CD4-positive, alpha-beta T cell treated with Interleukin-6 for 4 hours (primary cell): ENCODE measurements at places on chromosomes 3 and 15.

DNA sequence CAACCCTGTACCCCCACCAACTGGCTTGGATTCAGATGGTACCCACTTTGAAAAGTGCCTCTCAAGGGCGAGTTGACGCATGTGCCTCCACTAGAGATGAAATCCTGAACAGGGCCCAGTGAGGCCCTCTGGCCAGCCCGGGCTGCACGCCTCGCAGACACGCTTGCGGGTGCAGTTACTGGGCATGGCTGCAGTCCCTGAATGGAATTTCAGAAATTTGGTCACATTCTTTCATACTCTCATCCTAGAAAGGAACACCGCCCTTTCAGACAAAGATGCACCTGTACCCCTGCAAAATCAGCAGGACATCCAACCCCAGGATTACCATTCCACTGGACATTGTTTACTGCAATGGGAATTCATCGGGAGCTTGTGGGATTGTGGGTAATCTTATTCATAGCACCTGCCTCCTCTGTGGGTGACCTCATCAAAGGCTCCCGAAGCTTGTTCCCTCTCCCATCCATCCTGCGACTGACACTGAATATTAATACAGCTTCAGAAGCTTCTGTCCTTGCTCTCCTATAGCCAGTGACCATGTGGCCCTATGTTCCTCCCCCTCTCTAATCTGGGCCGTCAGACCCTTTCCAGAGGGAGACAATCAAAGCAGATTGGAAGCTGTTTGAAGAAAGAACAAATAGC is 42.5 kb upstream of the TPM1 start:
- no peak for DNase-seq

- DNase-seq = no peak
Measured at GRCh38 chr3:149599236-149599635, 58.6 kb downstream of the WWTR1 start.

DNA sequence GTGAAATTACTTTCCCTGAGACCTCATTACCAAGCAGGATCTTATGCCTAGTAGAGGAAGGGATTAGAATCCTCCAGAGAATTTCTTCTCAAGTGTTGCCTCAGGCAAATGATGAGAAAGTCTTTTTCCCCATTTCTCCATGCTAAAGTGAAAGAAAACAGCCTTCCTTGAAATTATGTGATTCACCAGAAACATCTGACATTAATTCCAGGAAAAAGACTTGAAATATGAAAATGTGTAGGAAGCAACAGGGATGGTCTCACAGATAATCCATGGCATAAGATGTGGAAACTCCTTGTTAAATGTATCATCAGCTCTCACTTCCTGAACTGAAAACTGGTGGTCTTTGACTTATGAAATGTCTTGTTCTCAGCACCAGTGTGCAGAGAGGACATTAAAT is 17.9 kb upstream of the ABI3BP start:
- DNase-seq = no peak

- DNase-seq = peak; percentile 88
Measured at GRCh38 chr15:74787251-74788041, 5.6 kb downstream of the CSK start.

DNA sequence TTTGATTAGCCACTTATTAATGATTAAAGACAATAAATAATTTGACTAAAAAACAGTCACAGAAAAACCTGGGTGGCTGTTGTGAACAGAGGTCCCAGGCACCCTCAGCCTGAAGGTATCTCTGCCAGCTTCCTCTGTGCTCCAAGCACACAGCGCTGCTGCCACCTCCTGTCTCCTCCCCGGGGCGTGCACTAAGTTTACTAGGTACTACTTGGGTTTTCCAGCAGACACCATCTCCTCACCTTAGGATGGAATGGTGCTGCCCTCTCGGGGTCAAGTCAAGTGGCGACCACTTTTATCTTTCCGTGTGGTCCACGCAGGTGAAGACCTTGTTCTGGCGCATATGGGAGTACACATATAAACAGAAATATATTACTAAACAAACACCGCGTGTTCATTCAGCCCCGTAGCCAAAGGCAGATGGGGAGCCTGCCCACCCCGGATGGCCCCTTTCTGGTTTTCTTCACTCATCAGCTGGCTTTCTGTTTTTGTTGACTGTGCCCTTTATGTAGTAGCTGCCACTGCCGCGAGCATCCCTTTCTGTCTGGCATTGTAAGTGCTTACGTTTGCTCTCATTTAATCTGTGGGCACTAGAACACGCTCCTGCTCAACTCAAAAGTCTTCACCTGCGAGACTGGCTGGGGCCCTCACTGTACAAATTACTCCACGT is 128.0 kb downstream of the LRIG1 start:
- DNase-seq = peak; percentile 58

DNA sequence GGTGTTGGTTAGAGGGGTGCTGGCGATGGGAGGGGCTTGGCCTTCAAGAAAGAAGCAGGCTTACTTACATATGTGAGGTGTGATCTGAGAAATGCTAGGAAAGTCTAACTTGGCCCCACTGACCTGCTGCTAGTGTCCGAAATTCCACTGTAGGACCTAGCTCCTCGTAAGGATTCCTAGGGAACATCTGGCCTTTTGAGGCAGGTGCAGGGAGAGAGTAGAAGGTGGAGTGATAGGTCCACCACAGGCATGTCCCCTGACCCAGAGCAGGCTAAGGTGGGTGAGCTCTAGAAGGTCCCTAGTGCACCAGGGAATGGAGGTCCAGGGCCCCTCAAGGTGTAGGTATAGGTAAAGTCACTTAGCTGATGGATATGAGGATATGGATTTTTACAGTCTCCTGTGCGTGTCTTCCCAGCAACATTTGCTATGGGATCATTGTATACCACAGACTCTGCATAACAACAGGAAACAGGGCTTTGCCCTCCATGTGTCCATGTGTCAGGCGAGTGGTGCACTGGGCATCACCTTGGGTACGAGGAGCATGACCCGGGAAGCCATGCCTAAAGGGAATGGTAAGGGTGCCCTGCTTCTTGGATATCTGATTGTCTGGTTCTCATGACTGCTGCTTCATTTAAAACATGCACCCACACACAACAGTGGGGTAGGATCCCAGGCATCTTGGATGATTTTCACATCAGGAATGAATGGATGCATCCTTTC is 32.6 kb downstream of the POMGNT2 start:
- no peak for DNase-seq

GRCh38 chr15:67406257-67406861 is 114.6 kb upstream of the C15orf61 start:
- DNase-seq = no peak

DNA sequence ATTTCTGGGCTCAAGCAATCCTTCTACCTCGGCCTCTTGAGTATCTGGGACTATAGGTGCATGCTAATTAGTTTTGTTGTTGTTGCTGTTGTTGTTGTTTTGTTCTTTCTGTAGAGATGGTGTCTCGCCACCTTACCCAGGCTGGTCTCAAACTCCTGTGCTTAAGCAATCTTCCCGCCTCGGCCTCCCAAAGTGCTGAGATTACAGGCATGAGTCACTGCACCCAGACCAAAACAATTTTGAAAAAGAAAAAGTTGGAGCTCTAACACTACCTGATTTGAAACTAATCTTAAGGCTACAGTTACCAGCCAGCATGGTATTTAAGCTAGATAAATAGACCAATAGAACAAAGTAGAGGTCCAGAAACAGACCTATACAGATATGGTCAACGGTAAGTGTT is 29.8 kb downstream of the KPNA1 start:
- DNase-seq = no peak

GRCh38 chr3:54067055-54067698 is 55.2 kb upstream of the CACNA2D3 start:
- no peak for DNase-seq
